ENCODE measurements at places on chromosomes 7 and 10. TPM values are rescaled to one million over a fixed set of nuclear protein-coding genes. Genes with fewer than 3 reads are reported as not detected.

AGAP9 gene
- 9.9 TPM for total RNA-seq

PAPSS2 gene
- total RNA-seq = 17.1 TPM

PTPRZ1 gene
- 0.05 TPM for total RNA-seq

UPK3B gene
- total RNA-seq = 9.8 TPM

DNA sequence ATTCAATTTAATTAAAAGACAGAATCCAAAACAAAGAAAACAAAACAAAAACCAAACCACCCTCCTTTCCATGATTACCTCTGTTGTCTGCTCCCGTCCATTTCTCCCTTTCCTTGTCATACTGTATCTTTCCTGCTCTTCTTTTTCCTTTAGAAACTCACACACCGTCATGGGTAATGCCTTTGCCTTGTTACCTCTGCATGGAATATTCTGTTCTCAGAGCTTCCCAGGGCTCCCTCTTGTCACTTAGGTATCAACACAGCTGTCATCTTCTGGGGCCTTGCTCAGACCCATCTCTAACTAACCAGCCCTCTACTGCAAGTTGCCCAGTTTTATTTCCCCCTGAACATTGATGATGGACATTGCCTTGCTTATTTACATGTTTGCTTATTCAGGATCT, 30.2 kb upstream of the GIMAP8 start:
- no peak for DNase-seq

GRCh38 chr10:21742740-21743412, 208.8 kb downstream of the MLLT10 start:
- no peak for DNase-seq

GRCh38 chr7:115124409-115124939, 202.6 kb downstream of the MDFIC start:
- no peak for DNase-seq

DNA sequence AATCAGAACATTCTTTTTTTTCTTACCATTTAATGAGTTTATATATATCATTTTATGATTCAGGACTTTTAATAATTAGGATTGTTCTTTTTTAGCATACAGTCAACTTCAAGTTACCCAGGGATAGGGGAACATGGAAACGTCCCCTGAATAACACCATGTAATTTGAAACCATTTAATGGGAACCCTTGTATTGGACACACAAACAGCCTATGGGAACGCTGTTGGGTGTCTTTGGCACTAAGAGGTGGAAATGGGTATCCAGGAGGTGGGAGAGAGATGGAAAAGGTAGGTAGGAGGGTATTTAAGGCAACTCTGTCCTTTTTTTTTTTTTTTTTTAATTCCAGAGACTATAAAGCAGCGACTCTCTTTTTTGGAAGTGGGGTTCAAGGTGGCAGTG, 2.6 kb downstream of the LUC7L2 start:
- DNase-seq = no peak

- DNase-seq = no peak
Measured at GRCh38 chr10:17432723-17433122, 21.7 kb downstream of the ST8SIA6 start.

- DNase-seq = no peak
Measured at GRCh38 chr10:95818668-95819067, 62.7 kb downstream of the ENTPD1 start.

GRCh38 chr7:6032167-6032566, 991 bp downstream of the ANKRD61 start:
- DNase-seq = no peak

DNA sequence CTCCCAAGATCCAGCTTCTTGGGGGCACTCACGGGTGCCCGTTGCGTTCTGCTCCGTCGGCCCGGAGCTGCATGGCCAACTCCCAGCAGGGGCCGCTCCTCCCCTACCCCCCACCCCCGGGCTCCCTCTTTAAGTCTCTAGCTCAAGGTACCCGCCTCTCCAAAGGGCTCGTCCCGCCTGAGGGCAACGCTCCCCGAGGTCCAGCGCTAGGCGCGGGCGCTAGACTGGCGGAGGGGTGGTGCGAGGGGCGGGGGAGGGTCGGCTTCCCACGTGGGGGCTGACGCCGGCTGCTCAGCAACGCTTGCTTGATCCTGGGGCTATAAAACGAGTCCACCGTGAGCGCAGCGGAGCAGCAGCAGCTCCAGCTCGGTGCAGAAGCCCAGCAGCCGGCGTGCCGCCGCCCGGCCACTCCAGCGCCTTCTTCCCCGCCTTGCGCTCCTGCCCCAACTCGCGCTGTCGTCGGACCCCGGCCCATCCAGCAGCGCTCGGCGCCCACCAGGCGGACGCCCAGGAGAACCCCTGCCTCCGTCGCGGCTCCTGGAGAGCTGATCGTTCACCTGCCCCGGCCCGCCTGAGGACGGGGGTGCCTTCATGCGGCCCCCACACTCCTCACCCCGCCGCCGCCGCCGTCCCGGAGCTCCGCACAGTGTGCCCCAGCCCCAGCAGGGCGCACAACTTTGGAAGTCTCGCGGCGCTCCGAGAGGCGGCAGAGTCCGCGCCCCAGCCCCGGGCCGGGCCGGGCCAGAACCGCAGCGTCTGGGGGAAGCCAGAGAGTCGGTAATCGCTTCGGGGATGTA, at the start of gene ADRA2A:
Gene ADRA2A, plus strand, starts transcription at position 348 of the 797 bp plus-strand sequence. CDS start 968 bp downstream, outside the sequence.
- DNase-seq = no peak

GRCh38 chr10:14688606-14689005, 86.1 kb downstream of the FAM107B start:
- no peak for DNase-seq

DNA sequence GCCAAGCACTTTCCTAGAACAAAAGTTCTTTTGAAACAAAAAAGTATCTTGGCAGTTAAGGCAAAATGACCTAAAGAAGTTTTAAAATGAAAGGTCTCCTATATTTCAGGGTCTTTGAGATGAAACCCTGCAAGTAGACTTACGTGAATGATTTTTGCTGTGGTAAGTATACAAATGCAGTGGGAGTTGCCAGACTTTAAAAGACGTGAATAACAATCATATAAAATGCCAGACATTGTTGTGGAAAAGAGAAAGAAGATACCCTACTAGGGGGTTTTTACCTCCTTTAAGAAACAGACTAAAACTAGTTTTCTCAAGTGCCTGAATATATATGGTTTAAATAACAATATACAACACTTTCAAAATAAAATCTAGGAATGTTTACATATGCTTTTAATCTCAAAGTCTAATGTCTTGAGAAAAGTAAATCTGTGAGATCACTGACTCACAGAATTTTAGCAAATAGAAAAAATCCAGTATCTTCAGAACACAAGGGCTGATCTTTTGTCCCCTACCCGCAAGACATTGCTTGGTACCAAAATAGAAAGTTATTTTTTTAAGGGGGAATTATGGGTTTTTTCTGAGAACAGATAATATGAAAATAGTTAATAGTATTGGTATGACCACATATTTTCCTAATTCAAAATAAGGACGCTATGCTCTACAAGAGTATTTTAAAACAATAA, 29.5 kb downstream of the LRRC17 start:
- DNase-seq = no peak

DNA sequence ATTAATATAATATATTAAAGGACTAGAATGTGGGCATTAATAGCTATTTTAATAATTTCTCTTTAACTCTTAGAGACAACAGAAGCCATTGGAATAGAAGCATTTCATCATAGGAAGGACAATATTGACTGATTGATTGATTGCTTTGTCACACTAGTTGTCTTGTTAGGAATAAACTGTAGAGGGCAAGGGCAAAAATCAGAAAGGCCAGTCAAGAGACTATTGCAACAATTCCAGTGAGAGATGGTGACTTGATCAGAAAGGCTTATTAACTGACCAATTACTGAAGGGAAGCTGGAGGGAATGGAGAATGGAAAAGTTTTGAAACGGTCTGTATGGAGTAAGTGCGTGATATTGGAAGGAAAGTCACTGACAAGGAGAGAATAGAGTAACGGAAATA, 87.3 kb downstream of the RUNDC3B start:
- DNase-seq = no peak

DNA sequence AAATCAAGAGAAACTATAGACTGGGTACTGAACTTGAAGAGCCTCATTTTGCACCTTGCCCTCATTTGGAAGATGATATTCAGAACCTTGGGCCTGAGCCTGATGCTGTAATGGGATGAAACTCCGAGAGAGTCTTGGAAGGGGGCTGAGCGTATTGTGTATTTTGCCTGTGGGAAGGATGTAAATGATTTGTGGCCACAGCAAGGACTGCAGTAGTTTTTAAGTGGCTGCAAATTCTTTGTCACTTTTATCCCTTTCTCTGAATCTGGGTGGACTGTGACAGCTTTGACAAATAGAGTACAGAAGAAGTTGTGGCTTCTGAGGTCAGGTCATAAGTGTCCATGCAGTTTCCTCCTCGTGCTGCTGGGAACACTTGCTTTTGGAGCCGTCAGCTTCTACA, 221.2 kb downstream of the ADRA2A start:
- no peak for DNase-seq

GRCh38 chr10:95236068-95236903, 42.2 kb downstream of the ACSM6 start:
- peak; percentile 67 for DNase-seq

DNA sequence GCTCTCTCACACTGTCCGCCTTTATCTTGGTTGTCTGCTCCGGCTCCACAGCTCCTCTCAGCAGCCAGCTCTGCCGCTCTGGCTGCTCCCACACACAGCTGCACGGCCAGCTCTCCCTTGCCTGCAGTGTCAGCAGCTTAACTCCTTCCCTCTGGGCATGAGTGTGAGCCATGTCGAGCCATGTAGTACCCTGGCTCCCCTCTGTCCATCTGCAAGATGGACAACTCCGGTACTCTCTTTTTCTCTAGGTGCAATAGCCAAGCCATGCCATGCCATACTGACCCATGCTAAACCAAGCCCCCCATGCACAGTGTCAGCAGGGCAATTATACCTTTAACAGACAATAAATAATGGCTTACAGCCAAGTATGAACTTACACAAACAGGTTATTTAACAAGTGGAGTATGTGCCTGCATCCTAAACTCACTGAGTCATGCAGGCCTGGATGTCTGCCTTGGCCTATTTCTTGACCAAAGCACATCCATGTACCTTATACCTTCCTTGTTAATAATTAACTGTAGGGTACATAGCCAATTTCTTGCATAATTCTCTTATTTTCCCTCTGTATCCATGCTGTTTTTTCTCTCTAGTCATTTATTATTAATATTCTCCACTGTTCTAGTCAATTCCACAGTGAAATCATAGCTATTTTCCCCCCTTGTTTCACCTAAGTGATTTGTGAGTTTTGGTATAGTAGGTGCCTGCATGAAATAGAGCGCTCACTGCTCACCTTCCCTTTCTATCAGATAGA, 170.9 kb downstream of the CDK14 start:
- DNase-seq = no peak

GRCh38 chr7:105655067-105655466, 73.8 kb upstream of the EFCAB10 start:
- DNase-seq = no peak

DNA sequence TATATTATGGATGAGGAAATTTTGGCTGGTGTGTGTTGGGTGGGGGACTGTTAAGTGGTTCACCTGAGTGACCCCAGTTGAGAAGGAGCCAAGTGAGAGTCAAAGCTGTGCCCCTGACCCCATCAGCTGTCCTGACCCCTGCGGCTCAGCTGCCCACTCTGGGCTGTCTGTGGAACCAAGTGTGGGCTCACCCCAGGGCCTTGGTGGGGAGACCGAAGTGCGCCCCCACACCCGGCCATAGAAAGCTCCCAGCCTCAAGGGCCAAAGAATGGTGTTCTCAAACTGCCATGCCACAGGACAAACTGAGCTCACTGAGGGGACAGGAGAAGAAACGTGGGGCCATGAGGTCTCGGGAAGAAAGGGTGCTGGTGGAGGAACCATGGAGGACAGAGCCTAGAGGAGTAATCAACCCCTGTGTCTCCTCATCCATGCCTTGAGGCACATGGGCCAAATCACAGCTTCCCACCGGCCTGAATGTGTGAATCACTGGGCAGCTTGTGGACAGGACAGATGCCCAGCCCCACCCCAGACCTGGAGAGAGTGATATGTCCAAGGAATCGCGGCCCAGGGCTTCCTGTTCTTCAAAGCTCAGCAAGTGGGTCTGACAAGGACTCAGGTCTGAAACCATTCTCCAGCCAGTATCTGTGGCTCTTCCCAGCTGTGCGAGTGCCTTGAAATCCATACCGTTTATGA, 86.2 kb upstream of the CACUL1 start:
- DNase-seq = no peak
